ENCODE measurements at places on chromosomes 3 and 15. TPM values are rescaled to one million over a fixed set of nuclear protein-coding genes. Genes with fewer than 3 reads are reported as not detected.

Gene GHSR
- not detected for total RNA-seq

Gene PLEKHO2
- 21.1 TPM for total RNA-seq

Gene ANKDD1A
- 7.8 TPM for total RNA-seq

Gene CHRNA7
- total RNA-seq = 2.3 TPM

Gene HTR3E
- total RNA-seq = not detected

Gene SCAANT1
- not detected for total RNA-seq

Gene LRRC2
- 13.8 TPM for total RNA-seq

Gene WDR72
- total RNA-seq = 0.66 TPM

Gene GP9
- total RNA-seq = not detected

Gene VPS13C
- 117 TPM for total RNA-seq

Gene MINAR1
- total RNA-seq = 0.66 TPM

Gene ALDH1A3
- 44.9 TPM for total RNA-seq

Gene LOXL1
- total RNA-seq = 11.3 TPM

Gene LINGO1
- total RNA-seq = not detected

Gene UROC1
- not detected for total RNA-seq

Gene SLC6A1
- total RNA-seq = 0.29 TPM

Gene RPP14
- 6.2 TPM for total RNA-seq

Gene BCL2A1
- total RNA-seq = 12.6 TPM

Gene HYAL1
- total RNA-seq = 4.8 TPM

Gene NECTIN3
- 33.0 TPM for total RNA-seq

Gene PRSS50
- not detected for total RNA-seq

Gene GPX1
- total RNA-seq = 205 TPM

Gene CLDN18
- total RNA-seq = not detected

Gene SETD5
- 118 TPM for total RNA-seq

Gene TMEM207
- total RNA-seq = not detected

Gene AGTR1
- total RNA-seq = 20.3 TPM

Gene CPB1
- total RNA-seq = 3.4 TPM

Gene IL17RE
- 11.5 TPM for total RNA-seq

Gene AEN
- 18.1 TPM for total RNA-seq

Gene SLC35G2
- total RNA-seq = 9.3 TPM

Gene NANOGP8
- 1.3 TPM for total RNA-seq

Gene RBMS3
- 48.4 TPM for total RNA-seq

Gene CHRNA5
- total RNA-seq = 4.3 TPM

Gene ERICH6
- total RNA-seq = 0.48 TPM

Gene MME
- 119 TPM for total RNA-seq

Gene ACSBG1
- 1.9 TPM for total RNA-seq

Gene CACNA2D2
- 2.0 TPM for total RNA-seq

Gene CHSY1
- total RNA-seq = 36.7 TPM

Gene SH2D7
- not detected for total RNA-seq

Gene CNTN3
- 12.2 TPM for total RNA-seq

Gene CNTN4
- 16.7 TPM for total RNA-seq

Gene ECE2
- total RNA-seq = not detected

Gene PYGO1
- total RNA-seq = 4.9 TPM

Gene ASB7
- 10.7 TPM for total RNA-seq

Gene CCDC39
- total RNA-seq = not detected

Gene BNIP2
- total RNA-seq = 167 TPM

Gene CALML4
- 7.9 TPM for total RNA-seq

Gene SLC2A2
- not detected for total RNA-seq

Gene VEPH1
- total RNA-seq = 8.8 TPM

Gene NUP210
- total RNA-seq = 14.7 TPM

Gene ATG3
- total RNA-seq = 97.9 TPM

Gene LRRIQ4
- 0.15 TPM for total RNA-seq

Gene EPHB1
- total RNA-seq = 1.8 TPM

Gene CCDC191
- 4.3 TPM for total RNA-seq

Gene PCOLCE2
- 36.0 TPM for total RNA-seq

Gene TEX9
- total RNA-seq = 32.1 TPM
